C1 segment of cervical spinal cord (tissue), 14 donors: ENCODE measurements at places on chromosomes 2 and 18.

DNA sequence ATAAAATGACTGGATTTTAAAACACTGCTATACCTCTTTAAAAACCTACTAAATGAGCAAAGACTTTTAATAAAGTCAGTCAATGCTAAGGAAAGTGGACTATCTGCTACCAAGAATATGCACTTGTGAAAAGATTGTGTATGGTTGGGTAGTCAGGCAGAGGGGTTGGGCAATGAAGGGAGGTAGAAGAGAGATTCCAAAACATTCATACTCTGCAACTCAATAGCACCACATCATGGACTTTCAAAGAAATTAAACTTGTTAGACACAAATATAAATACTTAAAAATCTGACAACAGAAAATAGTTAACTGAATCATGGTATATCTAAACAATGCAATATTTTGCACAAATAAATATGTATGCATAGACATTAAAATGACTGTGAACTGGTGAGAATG is 139.9 kb upstream of the MAPRE2 start:
- no peak for DNase-seq

DNA sequence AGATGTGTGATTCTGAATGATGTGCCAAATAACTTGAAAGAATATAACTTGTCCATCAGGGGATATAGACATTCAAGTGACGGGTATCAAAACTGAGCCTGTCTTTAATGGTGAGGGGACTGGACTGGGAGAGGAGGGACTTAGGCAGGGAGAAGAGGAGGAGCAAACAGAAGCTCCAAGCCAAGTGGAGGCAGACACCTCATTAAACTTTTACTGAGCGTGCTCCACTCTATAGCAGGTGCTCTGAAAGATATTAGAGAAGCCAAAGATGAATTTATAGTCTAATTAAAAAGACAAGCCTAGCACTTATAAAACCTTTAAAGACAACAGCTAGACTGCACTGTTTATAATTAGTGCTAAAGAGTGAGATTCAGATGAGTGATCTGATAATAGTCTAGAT is 47.7 kb upstream of the SMAD2 start:
- DNase-seq = no peak

GRCh38 chr2:205176546-205176945 is 505.8 kb upstream of the NRP2 start:
- no peak for DNase-seq

DNA sequence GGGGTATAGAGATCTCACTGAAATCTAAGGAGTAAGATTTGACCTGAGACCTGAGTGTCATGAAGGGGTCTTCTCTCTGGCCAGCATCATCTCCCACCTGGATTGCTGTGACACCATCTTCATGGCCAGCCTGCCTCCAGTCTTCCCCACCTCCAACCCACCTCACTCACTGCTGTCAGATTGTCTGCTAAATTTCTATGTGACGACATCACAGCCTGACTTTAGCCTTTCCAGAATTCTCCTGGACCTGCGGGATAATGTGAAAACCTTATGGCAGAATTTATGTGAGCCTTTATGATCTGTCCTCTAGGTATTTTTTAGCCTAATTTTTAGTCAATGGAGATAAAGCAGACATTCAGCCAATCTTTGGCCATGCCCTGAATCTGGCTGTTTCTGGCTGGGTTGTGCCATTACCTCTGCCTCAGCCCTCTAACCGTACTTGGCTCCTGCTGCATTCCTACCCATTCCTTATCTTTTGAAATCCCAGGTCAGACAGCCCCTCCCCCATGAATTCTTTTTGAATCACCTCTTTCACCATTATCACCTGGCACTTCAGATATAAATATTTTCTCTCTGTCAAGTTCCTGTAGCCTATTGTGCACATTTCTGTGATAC is 66.4 kb upstream of the MMADHC start:
- DNase-seq = no peak

- DNase-seq = no peak
Observed at GRCh38 chr2:26571316-26571715, 69.8 kb downstream of the CIB4 start.

DNA sequence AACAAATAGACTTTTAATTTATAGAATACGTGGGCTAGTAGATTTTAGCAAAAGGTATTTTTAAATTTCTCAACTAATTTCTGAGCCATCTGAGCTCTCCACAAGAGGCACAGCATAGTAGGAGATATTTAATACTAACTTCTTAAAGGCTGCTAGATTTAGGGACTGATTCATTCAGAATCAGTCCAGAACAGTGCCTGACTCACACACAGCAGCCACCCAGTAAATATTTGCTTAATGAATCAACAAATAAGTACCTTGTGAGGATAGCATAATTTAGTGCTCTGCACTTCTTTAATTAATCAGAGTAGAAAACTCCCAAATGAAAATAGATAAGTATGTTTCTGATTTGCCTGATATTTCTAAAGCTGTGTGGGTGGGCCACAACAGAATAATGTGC is 35.6 kb upstream of the SYT4 start:
- DNase-seq = no peak

GRCh38 chr2:136383167-136383566 is 265.2 kb upstream of the CXCR4 start:
- DNase-seq = no peak

DNA sequence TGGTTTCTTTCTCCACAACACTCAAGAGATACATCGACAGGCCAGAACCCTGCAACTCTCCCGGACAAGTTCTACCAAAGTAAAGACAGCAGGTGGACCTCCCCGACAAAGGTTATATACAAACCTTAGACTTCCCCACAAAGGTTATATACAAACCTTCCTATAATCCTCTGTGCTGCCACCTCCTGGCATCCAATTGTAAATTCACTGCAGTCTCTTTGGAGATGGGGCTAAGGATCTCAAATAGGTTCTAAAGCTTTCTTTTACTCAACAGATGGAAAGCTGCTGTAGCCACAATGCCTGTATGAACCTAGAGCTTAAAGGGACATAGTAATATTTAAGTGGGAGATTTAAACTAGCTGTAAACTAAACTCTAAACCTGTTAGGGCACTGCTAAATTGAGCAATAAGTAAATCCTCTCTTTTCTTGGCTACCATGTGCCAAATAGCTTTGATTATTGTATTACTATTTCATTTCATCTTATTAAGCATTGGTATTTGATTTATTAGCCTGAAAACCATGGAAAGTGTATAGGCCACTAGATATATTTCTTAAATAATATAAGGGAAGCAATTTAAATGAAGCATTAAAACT is 9.8 kb upstream of the MREG start:
- no peak for DNase-seq

GRCh38 chr18:64276311-64277090 is 127.6 kb upstream of the LINC00305 start:
- DNase-seq = no peak

GRCh38 chr2:37284381-37284780 is 40.3 kb downstream of the PRKD3 start:
- DNase-seq = no peak

GRCh38 chr18:5600378-5601071 is 56.7 kb upstream of the EPB41L3 start:
- DNase-seq = no peak

DNA sequence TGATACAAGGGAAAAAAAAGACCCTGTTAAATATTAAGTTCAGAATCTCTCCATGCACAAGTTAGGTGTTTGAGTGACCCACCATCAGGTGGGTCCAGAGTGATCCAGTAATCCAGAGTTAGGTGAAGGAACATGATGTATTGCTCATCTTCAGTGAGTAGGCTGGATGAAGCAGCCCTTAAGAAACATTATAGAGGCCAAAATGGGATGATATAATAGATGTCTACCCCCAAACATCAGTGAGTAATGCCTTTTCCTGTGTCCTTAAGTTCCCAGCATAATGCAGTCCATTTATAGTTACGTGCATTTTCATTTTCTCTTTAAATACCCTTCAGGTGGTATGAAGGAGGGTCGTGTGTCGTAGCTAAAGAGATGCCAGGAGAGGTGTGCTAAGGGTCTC is 89.6 kb downstream of the MAP4K4 start:
- no peak for DNase-seq

GRCh38 chr2:174729797-174730697 is 34.2 kb downstream of the CHRNA1 start:
- no peak for DNase-seq

DNA sequence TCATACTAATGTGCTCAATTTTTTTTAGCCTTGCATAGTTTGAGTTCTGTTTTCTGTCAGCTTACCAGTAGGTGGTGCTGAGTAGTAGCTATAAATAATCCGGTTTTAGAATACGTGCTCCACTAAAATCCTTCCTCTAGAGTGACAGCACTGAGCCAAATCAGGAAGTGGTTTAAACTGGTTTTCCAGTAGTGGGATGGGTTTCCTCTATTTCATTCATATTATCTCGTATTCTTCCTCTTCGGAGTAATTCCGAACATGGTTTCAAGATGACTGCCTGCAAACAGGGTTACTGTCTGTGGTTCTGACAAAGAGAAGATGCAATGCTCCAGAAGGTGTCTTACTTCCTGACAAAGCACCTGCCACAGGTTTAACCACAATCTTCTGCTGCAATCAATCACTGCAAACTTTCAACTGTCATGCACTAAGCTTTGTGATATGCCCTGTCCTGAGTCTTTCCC is 496.9 kb upstream of the VRK2 start:
- DNase-seq = no peak

DNA sequence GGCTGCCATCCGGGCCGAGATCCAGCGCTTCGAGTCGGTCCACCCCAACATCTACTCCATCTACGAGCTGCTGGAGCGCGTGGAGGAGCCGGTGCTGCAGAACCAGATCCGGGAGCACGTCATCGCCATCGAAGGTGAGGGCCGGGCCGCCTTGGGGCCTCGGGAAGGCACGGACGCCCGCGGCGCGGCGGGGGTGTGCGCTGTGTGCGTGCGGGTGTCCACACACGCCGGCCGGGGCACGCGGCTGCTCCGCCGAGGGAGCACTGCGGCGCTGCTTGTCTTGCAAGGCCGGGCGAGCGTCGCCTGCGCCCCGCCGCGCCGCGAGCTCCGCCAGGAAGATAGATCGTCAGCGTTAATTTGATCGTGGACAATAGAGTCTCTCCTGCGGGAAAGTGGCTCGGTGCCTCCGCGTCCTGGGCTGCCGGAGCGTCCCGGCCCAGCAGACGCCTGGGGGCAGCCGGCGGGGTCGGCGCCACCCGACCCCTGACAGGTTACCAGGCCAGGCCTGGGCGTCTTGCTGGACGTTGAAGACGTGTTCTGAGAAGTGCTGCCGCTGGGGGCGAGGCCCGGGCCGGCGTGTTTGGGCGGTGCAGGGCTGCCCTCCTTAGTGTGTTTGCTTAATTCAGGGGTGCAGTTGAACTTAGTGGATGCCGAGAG is 1.0 kb downstream of the AGAP1 start:
- DNase-seq = peak; percentile 43

DNA sequence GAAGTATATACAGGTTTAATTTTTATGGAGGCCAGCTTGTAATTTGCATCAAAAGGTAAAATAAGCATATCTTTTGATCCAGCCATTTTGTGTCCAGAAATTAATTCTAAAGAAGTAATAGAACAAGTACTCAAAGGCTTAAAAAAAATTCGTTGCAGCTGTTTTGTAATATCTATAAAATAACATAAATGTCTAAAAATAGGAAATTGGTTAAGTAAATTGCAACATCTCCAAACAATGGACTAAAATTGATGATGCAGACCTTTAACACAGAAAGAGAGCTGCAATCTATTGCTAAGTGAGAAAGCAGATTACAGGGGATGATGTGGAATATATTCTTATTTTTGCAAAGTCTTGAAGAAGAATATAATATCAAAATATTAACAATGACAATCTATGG is 19.4 kb downstream of the AAK1 start:
- DNase-seq = no peak

DNA sequence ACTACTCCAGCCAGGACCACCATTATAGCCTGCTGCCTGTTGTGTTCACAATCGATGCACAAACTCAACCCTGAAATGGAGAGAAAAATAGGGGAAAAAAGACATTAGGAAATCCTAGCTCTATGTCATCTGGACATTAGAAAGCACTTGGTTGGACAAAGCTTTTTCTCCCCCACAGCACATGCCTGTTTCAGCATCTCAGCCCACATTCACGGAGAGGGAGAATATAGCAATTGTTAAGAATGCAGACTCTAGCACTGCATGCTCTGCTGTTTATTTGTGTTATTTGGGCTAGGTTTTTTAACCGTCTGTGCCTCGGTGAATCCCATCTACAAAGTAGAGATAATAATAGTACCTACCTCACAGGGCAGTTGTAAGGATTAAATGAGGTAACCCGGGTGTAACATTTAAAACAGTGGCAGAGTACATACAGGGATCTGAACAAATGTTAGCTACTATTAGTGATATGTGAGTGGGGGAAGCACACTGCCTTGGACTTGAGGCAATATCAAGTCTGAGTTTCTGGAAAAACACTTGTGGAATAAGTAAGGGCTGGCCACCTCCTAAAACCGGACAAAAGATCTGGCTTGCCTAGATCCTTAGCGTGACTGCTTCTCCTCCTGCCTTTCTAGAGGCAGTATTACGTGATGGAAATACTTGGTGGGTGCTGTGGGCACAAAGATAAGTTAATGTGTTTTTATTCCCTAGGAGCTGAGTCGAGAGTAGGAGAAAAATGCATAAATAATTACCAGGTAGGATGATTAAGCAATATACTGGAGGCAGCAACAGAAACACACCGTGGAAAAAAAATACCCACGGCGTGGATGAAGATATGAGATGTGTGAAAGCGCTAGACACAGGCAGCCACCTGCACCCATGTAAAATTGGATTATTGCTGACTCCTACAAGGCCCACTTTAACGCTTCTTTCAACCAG is 1.0 kb upstream of the PPP1CB start:
- DNase-seq = peak; percentile 60

GRCh38 chr2:46225150-46225625 is 72.0 kb upstream of the EPAS1 start:
- DNase-seq = no peak

DNA sequence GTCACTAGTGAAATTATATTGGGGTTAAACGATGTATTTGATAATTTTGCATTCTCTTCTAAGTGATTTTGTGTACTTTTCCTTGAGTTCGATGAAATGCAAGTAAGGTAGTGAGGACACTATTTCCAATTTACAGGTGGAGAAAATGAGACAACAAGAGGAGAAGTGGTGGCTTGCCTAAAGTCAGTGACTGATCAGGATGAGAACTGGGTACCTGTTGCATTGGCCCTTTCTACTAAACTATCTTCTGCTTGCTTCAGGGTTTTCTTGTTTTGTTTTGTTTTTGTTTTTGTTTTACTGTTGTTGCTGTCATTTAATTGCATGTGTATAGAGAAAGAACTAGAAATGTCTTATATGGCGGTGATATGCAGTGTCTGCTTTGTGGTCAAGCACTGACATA is 31.4 kb upstream of the FBXO11 start:
- DNase-seq = no peak

DNA sequence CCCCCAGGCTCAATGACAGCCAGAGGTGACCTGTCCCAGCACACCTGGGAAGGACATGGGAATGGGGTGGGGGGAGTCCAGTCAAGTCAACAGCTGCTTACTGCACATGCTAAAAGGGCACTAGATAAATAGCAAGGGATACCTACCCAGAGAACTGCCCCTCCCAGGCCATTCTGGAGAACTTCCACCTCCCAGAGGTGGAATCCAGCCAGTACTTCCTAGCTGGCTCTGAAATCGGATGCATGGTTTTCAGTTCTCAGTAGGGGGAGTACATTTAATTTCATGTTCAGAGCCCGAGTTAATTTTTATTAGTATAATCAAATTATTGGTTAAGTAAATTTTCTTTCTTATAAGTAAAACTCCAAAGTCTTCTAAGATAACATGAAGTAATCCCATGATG is 28.9 kb upstream of the ITGA6 start:
- DNase-seq = no peak

- DNase-seq = no peak
Observed at GRCh38 chr2:212346865-212347264, 191.7 kb downstream of the ERBB4 start.
